Cardiac muscle cell (in vitro differentiated cells and primary cell): ENCODE measurements at places on chromosomes 1 and 21. TPM values are rescaled to one million over a fixed set of nuclear protein-coding genes. Genes with fewer than 3 reads are reported as not detected.

Gene RBM11
- polyA plus RNA-seq, result 2.6 and 3.3 TPM in 2 replicates

Gene PYHIN1
- not detected in 2 replicates for polyA plus RNA-seq

Gene SLC16A4
- polyA plus RNA-seq, result 0.87 and 0.91 TPM in 2 replicates

Gene CRNN
- polyA plus RNA-seq, result not detected in 2 replicates

Gene TTC4
- 23.5 and 26.0 TPM in 2 replicates for polyA plus RNA-seq

Gene PBX1
- 43.5 and 54.5 TPM in 2 replicates for polyA plus RNA-seq

Gene TEX38
- polyA plus RNA-seq, result 0.27 and 1.4 TPM in 2 replicates

Gene ZFYVE9
- 7.1 and 9.8 TPM in 2 replicates for polyA plus RNA-seq

Gene KRTAP12-2
- not detected in 2 replicates for polyA plus RNA-seq

Gene EPHB2
- 38.8 and 58.8 TPM in 2 replicates for polyA plus RNA-seq

Gene DPT
- polyA plus RNA-seq, result not detected in 2 replicates

Gene LRRC8B
- 6.6 and 13.4 TPM in 2 replicates for polyA plus RNA-seq

Gene RPS8
- polyA plus RNA-seq, result 534 and 651 TPM in 2 replicates

Gene NAXE
- 154 and 166 TPM in 2 replicates for polyA plus RNA-seq

Gene SPATA21
- polyA plus RNA-seq, result not detected in 2 replicates

Gene CFAP298
- polyA plus RNA-seq, result 56.2 and 57.1 TPM in 2 replicates

Gene DNAH14
- polyA plus RNA-seq, result 13.5 and 28.9 TPM in 2 replicates

Gene SGIP1
- 3.3 and 10.0 TPM in 2 replicates for polyA plus RNA-seq

Gene MCOLN2
- polyA plus RNA-seq, result 0.11 TPM in 1 of 2 replicates, not detected in the other

Gene OLFML2B
- polyA plus RNA-seq, result 1.9 TPM in 1 of 2 replicates, not detected in the other

Gene TRAPPC10
- polyA plus RNA-seq, result 6.5 and 7.9 TPM in 2 replicates

Gene KRTAP11-1
- not detected in 2 replicates for polyA plus RNA-seq

Gene RPL22
- 123 and 130 TPM in 2 replicates for polyA plus RNA-seq

Gene OPRD1
- 0.02 and 0.13 TPM in 2 replicates for polyA plus RNA-seq

Gene KRTAP15-1
- not detected in 2 replicates for polyA plus RNA-seq

Gene MPL
- 0.10 TPM in 1 of 2 replicates, not detected in the other for polyA plus RNA-seq

Gene FAM177B
- not detected in 2 replicates for polyA plus RNA-seq

Gene TRIM33
- polyA plus RNA-seq, result 32.2 and 44.3 TPM in 2 replicates

Gene OR10J1
- polyA plus RNA-seq, result not detected in 2 replicates

Gene ALDH9A1
- 76.8 and 81.5 TPM in 2 replicates for polyA plus RNA-seq

Gene PTPN14
- polyA plus RNA-seq, result 4.2 and 4.6 TPM in 2 replicates

Gene DFFA
- 47.5 and 69.4 TPM in 2 replicates for polyA plus RNA-seq

Gene KIF21B
- polyA plus RNA-seq, result 0.29 and 1.1 TPM in 2 replicates

Gene PEX10
- polyA plus RNA-seq, result 34.2 and 38.8 TPM in 2 replicates

Gene IQGAP3
- 0.95 and 10.0 TPM in 2 replicates for polyA plus RNA-seq

Gene OR14I1
- not detected in 2 replicates for polyA plus RNA-seq

Gene KIF17
- polyA plus RNA-seq, result 1.1 and 8.4 TPM in 2 replicates

Gene FABP3
- polyA plus RNA-seq, result 346 and 595 TPM in 2 replicates

Gene AJAP1
- polyA plus RNA-seq, result not detected in 2 replicates
